ENCODE measurements at places on chromosomes 2 and 18. TPM values are rescaled to one million over a fixed set of nuclear protein-coding genes. Genes with fewer than 3 reads are reported as not detected.

RAB27B gene
- 0.91 TPM for total RNA-seq

DNA sequence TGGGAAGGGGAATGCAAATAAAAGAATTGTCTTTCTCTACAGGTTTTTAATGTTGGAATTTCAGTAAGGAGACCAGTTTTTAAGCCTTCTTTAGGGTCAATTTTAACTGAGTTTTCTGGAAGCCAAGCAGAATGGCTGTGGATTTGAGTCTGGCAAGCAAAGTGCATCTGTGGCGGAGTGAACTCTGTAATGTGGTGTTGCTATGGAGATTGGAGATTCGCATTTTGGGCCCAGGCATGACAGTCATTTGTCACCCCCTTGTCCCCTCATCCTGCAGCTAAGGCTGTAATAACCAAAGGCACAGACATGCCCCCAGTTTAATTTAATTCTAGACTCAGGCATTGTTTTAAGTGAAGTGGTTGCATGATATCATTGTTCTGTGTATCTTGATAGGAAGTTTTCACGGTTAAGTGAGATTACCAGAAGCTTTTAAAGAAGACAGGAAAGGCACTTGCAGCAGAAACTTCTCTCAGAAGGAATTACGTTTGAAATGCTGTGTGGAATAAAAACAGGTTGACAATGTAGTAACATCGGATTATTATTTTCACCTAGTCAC, 30.6 kb downstream of the ARMC9 start:
- no peak for DNase-seq
- no peak overlapping the region for H3K4me3 ChIP-seq
- H3K27ac ChIP-seq = no peak overlapping the region
- H3K36me3 ChIP-seq = peaks cover 25% of the 10 kb centered on the region
- H3K4me1 ChIP-seq = peaks cover 4% of the 10 kb centered on the region

GRCh38 chr2:5695654-5696403, 3.6 kb downstream of the SOX11 start:
- H3K4me3 ChIP-seq = peak overlapping the region; percentile 98
- H3K4me1 ChIP-seq = peaks cover 8% of the 10 kb centered on the region
- peak overlapping the region; percentile 79 for H3K27ac ChIP-seq
- H3K36me3 ChIP-seq = no peaks in the 10 kb centered on the region
- DNase-seq = peak; percentile 44

DNA sequence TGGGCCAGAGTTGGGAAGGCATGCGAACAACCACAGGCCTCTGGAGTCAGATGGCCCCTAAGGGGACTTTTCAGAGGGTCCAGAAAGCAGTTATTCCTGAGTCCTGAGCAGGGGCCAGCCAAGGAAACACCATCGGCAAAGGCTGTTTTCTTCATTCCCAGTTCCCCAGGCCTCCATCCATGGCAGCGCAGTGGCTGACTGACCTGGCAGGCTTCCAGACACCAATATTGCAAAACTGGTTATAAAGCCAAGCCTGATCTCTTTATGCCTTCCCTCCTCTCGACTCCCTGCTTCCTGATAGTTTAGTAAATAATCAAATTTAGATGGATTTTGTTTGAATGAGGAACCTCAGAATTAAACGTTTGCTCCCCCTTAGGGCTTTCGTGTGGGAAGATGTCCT, 133.4 kb upstream of the ITGA6 start:
- no peaks in the 10 kb centered on the region for H3K27me3 ChIP-seq
- no peak for DNase-seq
- no peak overlapping the region for H3K27ac ChIP-seq
- H3K36me3 ChIP-seq = no peaks in the 10 kb centered on the region
- no peaks in the 10 kb centered on the region for H3K4me1 ChIP-seq

DNA sequence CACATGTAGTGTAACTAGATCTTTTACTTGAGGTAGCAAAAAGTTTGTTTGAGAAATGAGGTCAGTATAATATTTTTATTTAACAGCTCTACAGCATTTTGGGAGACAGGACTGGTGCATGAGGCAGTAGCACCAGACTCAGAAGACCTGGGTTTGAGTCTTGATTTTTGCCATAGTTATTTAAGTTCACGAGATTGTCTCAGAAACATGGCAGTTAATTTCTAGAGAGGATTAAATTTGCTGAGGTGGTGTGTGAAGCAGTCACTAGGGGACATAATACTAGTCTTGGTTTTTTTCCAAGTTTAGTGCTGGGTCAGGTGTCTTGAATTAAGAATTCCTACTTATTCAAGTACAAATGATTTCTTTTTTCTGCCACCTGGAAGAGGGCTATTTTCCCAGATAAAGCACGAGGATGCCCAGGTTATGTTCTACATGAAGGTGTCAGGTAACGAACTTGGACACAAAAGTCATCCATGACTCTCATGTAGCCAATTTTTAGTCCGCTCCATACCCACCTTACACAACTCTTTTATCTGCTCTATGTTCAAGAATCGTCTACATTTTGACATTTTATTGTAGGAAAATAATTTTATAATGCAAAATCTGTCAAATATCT, 1.4 kb downstream of the MARCHF7 start:
- H3K27ac ChIP-seq = peak overlapping the region; percentile 99
- peaks cover 19% of the 10 kb centered on the region for H3K4me1 ChIP-seq
- DNase-seq = peak; percentile 30
- peak overlapping the region; percentile 89 for H3K4me3 ChIP-seq

SIX3 gene
- 0.48 TPM for total RNA-seq

All from astrocyte (in vitro differentiated cells and primary cell).